NCI-H2081 treated with DMSO at 0.1 percent for 48 hours (cell line): ENCODE measurements at places on chromosomes 2 and 18.
A peak's percentile ranks its signal among the peaks of the same experiment; 100 is the strongest.

- no peak for DNase-seq
These were observed 134.9 kb upstream of the NDUFV2 start for GRCh38 chr18:8967573-8967972.

DNA sequence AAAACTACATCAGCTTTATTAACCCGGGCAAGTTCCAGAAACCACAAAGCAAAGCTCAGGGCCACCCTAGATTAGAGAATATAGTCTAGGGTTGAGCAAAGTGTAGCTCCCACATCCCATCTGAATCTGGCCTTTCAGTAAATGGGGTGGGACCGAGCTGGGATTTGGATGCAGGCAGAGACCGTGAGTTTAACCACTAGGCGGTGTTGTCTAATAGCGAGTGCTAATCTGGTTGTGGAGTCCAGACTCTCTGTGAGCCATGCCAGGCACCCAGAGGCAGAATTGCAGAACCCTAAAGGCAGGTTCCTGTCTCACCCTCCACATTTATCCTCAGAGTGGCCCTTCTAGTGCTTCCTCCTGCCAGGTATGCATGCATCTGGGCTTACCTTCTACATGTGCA is 435.9 kb downstream of the TSN start:
- no peak for DNase-seq

- DNase-seq = no peak
These were observed 374.8 kb downstream of the SLC4A3 start for GRCh38 chr2:220002251-220002650.

DNA sequence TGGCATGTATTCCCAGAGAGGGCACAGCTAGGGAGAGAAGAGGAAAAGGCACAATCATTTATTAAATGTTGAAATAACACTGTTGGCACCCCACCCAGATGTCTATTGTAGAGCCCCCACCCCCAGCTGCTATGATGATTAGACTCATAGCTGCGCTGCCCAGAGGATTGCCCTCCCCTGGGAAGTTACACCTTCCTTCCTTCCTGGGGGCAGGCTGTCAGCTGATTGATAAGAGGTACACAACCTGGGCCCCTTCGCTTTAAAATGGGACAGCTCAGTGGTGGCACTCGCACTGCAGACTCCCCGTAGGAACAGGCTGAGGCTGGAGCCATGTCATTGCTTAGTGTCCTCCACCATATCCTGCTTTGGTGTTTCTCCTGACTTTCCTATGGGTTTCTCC is 18.1 kb downstream of the TEX51 start:
- DNase-seq = no peak

- DNase-seq = no peak
These were observed 441.6 kb downstream of the ERBB4 start for GRCh38 chr2:212097001-212097400.

DNA sequence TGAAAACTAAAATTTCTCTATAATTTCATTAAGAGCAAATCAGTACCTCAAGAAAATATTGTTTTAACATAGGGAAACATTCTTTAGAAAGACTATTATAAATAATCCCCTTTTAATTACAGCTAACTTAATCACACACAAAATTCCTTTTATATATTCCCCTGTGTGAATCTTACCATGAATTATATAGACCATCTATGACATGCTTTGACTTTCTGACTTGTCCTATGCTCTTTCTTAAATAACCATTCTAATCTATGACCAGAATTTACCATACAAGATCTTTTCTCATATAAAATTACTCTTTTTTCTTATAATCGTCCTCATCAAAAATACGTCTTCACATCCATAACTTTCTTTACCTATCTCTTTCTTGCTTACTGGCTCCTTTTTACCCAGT is 824.2 kb upstream of the FAM98A start:
- no peak for DNase-seq

- DNase-seq = no peak
These were observed 10.0 kb upstream of the MTERF4 start for GRCh38 chr2:241112046-241112445.

DNA sequence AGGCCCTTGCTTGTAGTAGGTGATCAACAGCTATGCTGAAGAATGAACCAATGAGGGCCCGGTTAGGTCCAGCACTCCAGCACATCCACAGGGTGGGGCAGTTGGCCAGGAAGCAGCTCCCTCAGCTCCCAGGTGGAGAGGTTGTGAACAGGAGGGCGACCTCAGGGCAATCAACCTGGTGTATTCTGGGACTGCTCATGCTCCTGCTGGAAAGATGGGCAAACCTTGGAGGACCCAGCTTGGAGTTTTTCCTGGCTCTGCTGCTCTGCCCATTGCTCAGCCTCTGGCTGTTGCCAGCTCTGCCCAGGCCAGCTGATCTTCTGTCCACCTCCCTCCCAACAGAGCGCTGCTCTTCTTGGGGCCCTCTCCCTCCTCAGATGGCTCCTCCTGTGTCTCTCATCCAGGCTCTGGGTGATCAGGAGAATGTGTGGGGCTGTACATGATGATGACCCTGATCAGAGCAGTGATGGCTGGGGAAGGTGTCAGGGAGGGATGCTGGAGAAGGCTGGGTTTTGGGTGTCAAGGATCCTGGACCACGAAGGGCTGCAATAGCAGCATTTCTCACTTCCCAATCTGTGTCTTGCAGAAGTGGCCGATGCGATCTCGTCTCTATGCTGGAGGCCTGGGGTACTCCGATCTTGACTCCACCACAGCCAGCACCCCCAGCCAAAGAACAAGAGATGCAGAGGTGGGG is 3.4 kb downstream of the TCF23 start:
- no peak for DNase-seq

GRCh38 chr2:170258382-170258781 is 80.4 kb downstream of the MYO3B start:
- DNase-seq = no peak

DNA sequence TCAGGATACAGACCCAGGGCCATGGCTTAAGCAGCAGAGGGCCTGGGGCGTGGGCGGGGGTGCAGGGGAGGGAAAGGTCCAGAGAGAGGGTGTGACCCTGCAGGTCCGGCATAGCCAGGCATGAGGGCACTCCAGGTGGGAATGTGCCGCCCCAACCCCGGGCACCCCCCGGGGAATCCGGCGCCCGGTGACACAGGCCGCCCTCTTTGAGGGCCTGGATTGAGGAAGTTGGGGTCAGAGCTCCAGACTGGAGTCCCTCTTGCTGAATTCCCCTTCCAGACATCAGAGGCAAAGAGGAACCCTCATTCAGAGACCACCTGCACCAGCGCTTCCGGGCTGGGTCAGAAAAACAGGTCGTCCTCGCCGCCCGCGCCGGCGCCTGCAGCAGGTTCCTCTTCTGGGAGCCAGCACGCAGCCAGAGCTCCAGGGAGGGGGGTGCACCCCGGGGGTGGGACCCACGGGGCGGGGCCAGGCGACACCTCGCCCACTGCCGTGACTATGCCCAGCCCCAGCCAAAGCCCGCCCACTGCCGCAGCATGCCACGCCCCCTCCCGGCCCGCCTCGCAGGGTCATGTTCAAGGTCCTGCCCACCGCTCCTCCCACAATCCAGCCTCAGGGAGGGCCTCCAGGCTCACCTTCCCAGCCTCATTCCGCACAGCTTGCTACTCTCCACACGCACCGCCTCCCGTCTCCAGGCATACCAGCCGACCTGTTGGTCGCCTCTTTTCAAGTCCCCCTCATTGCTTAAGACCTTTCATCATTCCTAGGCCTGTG is 98.3 kb upstream of the ID2 start:
- DNase-seq = no peak

GRCh38 chr18:59820663-59821062 is 79.1 kb upstream of the PMAIP1 start:
- DNase-seq = no peak

DNA sequence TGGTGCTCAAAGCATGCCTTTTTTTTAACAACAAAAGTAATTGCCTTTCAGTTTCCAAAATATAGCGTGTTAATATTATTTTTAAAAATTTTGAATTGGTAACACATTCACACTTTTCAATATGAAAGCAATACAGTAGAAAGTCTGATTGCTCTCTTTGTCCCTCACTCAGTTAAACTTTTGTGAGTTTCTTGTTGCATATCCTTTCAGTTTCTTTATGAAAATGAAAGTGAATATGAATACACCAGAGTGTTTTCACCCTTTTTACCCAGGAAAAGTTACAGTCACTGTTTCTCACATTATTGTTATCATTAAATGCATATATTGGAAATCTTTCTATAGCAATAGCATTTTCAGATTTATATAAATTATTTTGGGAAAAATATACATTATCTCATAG is 377.4 kb upstream of the CRIM1 start:
- no peak for DNase-seq

- DNase-seq = no peak
These were observed 319 bp downstream of the ZSCAN30 start for GRCh38 chr18:35289727-35290093.

GRCh38 chr2:145018502-145018901 is 498.6 kb upstream of the ZEB2 start:
- no peak for DNase-seq

DNA sequence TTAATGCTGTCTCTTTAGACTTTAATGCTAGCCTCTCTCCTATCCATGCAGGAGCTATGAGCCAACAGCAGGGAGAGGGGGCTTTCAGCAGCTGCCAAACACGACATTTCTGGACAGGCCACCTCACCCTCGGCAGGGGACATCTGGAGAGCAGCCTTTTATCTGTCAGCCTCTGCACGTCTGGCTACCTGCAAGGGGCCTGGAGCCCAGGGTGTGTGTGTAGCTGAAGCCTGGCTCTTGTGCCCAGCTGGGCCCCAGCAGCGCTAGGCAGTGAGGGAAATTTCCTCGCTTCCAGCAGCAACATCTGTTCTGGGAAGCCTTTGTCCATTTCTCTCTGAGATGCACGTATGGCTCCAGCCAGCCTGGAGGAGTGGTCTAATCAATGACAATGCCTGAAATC is 728.7 kb upstream of the ID2 start:
- DNase-seq = no peak

GRCh38 chr18:75249175-75249518 is 38.5 kb downstream of the TSHZ1 start:
- no peak for DNase-seq

GRCh38 chr2:197273485-197273884 is 37.1 kb downstream of the ANKRD44 start:
- DNase-seq = peak; percentile 36
